ENCODE measurements at places on chromosomes 7 and 10.

DNA sequence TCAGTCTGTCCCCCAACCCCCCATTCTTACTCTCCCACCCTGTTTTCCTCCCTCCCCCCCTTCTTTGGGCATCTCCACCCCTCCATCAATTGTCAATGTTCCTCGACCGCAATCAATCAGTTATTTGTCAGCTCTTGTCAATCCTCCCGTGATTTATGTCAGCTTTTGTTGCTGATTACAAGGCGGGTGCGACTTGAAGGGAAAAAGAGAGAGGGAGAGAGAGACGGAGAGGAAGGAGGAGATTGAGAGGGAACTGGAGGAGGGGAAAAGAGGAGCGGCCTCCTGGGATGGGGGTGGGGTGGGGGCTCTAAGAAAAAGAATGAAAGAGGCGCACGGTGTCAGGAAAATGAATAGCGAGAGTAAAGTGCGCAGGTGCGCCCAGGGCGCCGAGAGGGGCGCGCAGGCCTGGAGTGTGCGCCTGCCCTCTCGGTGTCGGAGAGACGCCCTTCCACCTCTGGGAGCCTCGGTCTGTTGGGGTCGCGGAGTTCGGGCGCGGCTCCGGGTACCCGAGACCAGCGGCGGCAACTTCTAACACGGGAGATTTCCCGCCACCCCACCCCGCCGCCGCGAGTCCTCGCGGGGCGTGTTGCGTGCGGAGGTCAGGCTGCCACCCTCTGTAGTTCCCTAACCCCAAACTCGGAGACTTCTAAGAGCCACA, 1.1 kb upstream of the ZNF503 start:
- DNase-seq: no peak

GRCh38 chr10:132054564-132054963, 11.2 kb upstream of the JAKMIP3 start:
- no peak for DNase-seq

GRCh38 chr7:112453505-112454171, 3.4 kb downstream of the IFRD1 start:
- DNase-seq: no peak

GRCh38 chr10:76357726-76358415, 926.4 kb downstream of the LRMDA start:
- DNase-seq: no peak

GRCh38 chr7:31478018-31478417, 35.9 kb upstream of the ITPRID1 start:
- no peak for DNase-seq

GRCh38 chr7:128839751-128840177, 9.6 kb downstream of the FLNC start:
- no peak for DNase-seq

GRCh38 chr10:102122450-102122849, 2.3 kb upstream of the LDB1 start:
- no peak for DNase-seq

GRCh38 chr7:4434306-4434705, 247.8 kb upstream of the FOXK1 start:
- no peak for DNase-seq

All from brain pericyte (primary cell).